Hepatic stellate cell (primary cell): ENCODE measurements at places on chromosomes 5 and 9.

DNA sequence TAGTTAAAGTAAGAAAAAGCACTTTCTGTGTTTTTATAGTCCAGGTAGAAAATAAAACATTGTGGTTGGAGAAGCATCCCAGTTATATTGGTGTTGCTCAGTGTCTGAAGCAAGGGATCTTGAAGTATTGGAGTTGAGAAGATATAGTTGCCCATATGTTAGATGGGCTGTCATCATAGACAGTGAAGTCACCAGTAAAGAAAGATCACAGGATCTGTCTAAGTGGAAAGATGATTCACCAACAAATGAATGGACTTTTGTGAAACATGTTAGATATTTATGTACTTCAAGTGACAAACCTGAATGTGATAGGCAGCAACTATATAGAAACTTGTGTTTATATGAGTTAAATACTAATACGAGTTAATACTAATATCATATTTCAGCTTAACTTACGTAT lies 11.7 kb downstream of the OGN start:
- no peak for DNase-seq

DNA sequence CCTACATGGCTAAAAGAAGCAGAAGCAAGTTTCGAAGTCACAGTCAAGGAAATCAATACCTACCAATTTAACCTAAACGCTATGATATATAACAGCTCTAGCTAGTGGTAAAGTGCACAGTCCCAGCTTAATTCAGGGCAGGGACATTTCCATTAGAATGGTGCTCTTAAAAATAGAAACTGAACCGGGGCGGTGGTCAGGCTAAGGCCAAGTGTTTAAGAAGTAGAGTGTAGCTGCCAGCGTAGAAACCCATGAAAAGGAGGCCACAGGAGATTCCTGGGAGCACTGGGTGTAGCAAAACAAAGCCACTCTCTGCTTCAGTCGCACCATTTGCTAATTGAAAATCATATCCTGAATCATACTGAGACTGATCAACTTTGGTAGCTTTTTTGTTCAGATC lies 28.8 kb downstream of the PPIC start:
- no peak for DNase-seq

DNA sequence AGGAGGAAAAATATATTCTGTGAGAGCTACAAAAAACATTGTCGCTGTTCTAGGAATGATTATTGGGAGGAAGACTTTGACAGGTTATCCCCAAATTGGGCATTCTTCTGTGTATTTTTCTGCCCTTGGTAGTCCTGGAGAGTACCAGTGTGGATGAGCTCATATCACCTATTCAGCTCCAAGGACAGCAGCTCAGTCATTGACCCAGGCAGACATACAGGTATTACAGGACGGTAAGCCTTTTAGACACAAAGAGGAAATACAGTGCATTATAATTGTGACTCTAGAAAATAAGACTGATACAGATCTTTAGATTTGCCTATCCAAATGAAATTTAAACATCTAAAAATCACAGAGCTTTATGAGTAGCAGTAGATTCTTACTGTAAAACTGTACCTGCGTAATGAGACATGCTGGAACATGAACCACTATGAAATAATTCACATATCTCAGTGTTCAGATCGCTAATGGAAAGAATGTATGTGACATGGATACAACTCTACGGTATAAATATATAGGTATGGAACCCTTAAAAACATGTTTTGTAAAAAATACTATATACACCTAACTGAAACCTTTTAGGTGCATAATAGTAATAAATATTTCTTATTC lies 56.0 kb downstream of the PLK2 start:
- no peak for DNase-seq

- no peak for DNase-seq
Measured at GRCh38 chr9:95770653-95771131, 104.8 kb upstream of the ERCC6L2 start.

DNA sequence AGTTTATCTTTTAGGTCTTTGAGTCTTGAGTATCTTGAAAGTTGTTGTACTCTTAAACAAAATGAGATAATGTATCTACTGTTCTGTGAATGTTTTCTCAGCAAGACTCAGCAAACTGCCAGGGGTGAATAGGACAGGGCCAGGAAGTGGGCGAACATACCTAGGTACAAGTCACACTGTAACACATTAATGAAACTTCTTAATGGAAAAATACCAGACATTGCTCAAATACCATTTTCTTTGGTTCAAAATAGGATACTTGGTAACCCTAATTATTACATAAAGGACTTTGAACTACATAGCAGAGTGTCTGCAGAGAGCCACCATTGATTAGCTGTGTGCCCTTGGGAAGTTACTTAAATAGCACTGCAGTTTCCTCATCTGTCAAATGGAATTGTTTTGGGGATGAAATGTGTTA lies 197.5 kb downstream of the ARHGEF28 start:
- no peak for DNase-seq

- no peak for DNase-seq
Measured at GRCh38 chr5:168046163-168046562, 245.3 kb upstream of the WWC1 start.

DNA sequence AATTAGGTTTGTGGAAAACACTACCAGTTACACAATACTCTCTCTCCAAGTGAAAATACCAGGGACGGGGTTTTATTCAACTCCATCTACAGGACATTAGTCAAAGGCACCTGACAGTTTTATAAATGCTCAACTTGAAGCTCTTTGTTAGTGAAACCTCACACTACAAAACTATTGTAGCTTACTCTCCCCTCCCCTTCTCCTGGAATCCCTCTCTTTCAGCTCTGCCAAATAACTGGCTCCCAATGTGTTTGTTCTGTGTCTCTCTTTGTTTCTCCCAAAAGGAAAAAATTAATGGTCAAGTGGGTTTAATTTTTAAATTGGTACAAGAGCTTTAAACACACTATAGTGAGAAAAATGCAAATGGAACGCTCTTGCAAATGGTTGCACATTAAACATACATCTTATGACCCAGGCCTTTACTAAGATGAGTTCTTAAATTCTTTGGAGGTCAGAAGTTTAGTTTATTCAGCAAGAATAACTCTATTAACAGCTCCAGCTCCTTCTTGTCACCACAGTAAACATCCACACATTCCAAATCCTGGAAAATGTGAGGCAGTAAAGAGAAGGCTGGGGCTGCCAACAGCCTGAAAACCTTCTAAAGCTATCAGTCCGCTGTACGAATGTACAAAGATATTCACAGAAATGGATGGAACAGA lies 48.4 kb downstream of the ZNF608 start:
- no peak for DNase-seq

- no peak for DNase-seq
Measured at GRCh38 chr5:153824909-153825308, 213.8 kb downstream of the FAM114A2 start.

GRCh38 chr9:69918322-69918721 lies 97.7 kb downstream of the CFAP95 start:
- no peak for DNase-seq

DNA sequence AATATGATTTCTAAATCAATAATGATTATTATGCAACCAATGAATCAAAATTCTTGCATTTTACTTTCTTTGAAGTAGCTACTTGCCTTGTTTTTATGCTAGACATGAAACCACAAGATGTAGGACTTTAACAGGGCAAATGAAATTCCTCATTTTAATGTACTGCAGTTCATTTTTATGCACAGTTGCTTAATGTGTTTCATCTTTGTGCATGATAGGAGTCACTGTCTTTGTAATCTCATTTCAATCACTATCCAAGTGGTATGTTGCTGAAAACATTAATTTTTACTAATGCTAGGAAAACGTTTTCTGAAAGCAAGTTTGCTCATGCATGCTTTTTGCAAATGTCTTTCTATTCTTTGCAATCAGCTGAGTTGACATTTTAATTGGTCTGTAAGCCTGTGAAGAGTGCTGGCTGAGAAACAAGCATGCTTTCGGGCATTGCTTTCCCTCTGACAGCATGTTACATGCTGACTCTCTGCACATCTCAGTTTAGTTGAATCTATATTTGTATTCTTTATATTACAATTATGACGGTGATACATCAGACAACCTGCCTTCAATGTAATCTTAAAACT lies 535.0 kb upstream of the CDH18 start:
- DNase-seq: no peak

- no peak for DNase-seq
Measured at GRCh38 chr9:3768712-3769457, 243.1 kb upstream of the RFX3 start.

DNA sequence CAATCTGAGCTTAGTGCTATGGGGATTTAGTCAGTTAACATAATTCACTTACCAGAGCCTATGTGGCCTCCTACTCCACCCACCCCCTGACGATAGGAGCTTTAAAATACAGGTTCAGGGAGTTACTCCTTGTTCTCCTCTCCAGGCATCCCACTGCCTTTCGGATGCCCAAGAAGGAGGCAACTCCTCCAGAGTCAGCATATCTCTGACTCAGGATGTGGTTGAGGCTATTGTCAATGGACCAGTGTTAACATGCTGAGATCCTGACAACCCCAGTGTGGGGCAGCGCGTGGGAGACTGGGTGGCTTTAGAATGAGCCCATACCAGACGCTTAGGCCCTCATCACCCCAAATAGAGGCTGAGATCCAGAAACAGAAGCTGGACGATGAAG lies 27.4 kb downstream of the BICD2 start:
- DNase-seq: no peak

DNA sequence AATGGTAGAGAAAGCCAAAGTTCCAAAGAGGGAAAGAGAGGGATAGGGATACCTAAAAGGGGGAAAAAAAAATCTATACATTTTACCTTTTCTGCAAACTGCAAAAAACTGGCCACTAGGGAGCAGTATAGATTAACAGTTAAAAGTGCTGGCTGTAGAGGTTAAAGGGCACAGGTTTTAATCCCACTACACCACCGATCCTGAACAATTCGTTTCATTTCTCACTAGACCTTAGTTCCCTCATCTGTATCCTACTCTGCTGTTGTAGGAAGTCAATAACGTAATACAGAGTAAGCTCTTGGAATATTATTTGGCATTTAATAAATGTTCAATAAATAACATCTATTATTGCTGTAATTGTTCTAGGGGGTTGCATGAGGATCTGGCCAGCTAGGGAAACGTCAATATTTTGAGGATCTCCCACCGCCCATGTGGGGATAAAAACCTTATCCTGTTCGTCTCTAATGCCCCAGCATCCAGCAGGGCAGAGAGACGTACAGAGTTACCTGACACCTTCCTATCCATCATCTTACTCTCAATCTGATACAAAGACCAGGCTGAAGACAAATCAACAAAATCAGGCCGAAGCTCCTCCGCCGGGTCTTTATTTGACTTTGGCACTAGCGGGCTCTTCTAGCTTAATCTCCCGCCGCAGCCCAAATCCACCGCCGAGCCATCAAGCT lies 757 bp downstream of the CDC26 start:
- peak; percentile 42 for DNase-seq

DNA sequence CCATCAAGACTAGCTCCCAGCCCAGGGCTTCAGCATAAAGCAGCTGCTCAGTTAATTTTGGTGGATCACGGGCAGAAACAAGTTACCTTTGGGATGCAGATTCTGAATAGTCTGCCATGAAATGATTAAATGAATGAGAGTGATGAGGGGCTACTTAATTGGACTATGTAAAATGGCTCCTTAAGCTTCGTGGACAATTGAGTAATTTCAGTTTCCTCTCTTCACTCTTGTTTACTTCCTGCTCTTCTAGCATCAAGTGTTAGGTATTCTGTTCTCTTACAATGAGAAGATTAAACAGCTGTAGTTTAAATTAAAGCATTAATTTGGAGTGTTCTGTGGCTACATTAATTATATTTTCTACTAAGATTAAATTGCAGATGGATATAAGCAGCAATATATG lies 28.1 kb downstream of the PIK3R1 start:
- no peak for DNase-seq

- peak; percentile 25 for DNase-seq
Measured at GRCh38 chr5:137075163-137075970, 423.8 kb downstream of the SPOCK1 start.
